Esophagus squamous epithelium (tissue), 5 donors: ENCODE measurements at places on chromosomes 2 and 18.

DNA sequence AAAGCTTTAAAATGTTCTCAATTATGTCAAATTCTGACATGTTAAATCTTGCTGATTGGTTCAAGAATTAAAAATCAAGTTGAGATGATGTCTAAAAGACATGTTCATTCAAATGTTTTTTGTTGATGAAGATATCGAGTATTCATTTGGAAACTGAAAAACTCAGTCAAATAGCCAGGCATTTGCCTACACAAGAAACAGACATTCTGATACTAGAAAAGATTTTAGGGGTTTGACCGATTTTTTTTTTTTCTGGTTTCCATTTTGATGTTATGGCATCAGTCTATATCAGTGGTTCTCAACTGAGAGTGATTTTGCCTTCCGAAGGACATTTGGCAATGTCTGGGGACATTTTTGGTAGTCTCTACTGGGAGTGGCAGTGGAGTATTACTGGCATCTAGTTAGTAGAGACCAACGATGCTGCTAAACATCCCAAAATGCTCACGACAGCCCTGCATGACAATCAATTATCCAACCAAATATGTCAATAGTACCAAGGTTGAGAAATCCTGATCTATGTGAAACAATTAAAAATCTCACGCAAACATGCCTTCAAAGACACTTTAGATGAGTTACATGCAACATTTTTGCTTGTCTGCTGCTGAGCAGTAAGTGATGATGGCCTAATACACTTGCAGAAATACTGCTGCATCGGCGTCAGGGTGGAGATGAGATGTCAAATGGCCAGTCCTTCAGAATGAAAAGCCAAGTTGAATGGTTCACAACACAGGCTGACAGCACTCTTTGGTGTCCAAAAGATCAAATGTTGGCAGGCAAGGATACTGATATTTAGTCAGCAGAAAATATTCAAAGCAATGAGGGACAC is 12.5 kb downstream of the RASGRP3 start:
- DNase-seq: no peak

GRCh38 chr18:2075499-2075898 is 495.8 kb downstream of the METTL4 start:
- no peak for DNase-seq

DNA sequence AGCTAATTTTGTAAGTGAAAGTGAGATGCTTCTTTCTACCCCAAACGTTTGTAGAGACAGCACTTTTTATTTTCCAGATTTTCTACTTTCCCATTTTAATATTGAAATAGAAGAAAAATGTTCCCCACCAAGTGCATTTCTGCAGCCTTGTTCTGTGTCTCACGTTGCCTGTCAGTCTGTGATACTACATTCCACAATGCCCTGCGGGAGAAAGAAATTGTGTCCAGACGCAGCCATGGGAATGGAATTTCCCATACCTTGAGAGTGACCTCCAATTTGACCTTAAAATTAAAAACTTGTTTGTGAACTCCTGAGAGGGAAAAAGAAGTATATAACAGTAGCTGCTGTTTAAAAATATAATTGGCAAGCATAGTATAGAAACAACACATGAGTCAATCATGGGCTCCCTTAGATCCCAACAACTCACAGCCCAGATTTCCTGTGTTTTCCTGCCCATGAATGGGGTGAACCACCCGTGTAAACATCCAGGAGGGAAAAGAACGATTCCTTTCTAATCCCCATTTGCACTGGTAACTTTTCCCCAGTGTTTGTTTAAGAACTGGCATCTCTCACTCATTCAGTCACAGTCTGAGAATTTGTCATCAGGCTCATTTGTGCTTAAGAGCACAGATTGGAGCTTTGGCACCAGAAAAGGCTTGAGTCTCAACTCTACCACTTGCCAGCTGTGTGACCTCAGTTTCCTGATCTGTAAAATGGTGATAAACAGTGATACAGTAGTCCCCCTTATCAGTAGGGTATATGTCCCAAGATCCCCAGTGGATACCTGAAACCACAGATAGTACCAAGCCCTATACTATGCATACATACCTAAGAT is 166.1 kb upstream of the ZNF521 start:
- DNase-seq: no peak

DNA sequence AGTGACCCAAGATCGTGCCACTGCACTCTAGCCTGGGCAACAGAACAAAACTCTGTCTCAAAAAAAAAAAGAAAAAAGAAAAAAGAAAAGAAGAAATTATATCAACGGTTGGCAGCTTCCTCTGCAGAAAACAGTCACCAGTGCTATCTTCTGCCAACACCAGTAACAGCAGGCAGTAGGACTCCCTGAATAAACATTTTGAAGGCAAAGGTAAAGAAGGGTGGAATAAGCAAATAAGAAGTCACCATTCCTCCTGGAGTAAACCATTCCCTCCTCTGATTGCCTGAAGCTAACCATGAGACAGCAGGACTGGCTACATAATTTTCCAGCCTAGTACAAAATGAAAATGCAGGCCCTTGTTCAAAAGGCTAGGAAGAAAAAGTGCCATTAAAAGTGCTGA is 9.0 kb upstream of the RNF103 start:
- no peak for DNase-seq

DNA sequence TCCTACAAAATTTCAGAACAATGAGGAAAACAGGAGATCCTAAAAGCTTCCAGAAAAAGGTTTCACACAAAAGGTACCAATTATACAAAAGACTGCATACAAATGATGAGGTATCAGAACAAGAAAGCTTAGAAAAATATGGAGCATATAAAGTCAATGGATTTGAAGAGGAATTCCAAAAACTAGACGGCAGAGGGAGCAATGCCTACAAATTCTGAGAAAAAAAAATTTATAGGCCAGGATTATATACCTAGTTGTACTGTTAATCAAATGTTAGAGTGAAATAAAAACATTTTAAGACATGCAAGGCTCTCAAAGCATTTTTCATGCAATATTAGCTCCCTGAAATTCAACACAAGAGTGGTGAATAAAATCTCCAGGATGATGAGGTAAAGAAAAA is 106.2 kb downstream of the ZRANB3 start:
- no peak for DNase-seq

- no peak for DNase-seq
Observed at GRCh38 chr2:182359027-182359989, 67.5 kb downstream of the PDE1A start.

DNA sequence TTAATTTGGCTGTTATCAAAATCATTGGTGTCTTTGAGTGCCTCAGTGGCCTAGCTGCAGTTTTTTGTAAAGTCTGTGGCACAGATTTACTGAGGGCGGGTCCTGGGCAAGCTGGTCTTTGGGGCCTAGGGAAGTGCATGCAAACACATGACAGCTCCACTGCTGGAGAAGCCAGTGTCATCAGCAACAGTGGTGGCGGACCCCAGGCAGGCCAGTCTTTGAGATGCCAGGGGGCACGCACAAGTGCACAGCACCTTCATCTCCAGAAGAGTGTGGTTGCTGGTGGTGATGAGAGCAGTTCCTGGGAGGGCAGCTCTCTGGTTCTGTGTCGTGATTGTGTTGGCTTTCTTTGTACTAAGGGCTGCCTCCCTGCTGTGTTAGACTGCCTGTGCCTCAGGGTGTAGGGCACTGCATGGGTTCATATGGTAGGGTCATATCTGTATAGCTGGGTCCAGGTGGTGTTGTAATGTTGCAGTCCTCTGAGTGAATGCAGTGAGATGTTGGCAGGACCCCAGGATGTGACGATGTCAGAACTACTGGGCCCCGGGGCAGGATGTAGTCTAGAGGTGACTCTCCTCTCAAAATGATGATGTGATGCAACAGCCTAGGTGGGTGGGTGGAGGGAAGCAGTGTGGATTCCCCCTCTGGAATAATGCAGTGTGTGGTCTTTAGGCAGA is 646.7 kb upstream of the CDH2 start:
- DNase-seq: no peak

- no peak for DNase-seq
Observed at GRCh38 chr2:236162031-236162845, 5.9 kb downstream of the GBX2 start.

- no peak for DNase-seq
Observed at GRCh38 chr2:226831266-226831665, 4.6 kb upstream of the RHBDD1 start.

DNA sequence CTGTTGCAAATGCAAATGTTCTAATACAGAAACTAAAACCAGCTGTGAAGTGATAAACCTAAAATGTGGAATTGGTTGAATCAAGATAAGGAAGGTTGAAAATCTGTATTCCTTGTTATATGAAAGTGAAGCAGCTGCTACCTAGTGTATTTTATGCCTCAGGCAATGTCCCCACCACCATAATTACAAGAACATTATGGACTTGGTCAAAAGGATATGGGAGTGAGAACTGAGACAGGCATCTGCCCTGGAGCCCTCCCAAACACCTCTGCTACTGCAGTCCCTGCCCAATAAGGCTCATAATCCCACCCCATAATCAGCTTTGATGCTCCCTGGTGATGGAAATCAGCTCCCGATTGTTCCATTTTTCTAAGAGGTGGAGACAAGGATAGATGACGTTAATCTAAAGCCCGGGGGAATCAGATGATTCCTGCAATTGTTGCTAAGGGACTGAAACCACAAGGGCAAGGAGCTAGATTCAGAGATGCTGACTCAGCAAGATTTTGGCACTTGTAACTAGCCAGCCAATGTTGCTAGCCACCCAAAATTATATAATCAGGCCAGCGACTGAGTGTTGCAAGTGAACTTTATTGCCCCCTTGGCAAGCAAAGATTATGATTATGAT is 69.5 kb downstream of the EVA1A start:
- no peak for DNase-seq

DNA sequence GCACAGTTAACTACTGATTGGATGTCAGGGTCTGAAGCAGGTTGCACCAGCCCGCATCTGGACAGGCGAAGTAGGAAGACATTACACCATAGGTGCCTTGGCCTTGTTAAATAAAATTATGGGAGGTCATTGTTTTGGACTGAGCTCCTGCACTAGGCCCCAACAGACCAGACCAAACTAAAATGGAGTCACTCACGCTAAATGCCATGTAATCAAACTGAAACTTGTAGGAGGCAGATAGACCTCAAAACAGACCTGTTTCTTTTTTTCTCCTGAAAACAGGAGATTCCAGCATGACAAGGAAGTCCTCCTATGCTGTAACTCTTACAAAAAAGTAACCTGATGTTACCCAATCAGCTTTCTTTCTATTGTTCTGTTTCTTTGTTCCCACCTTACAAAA is 15.5 kb upstream of the NFU1 start:
- no peak for DNase-seq

GRCh38 chr2:16680781-16681180 is 15.1 kb upstream of the CYRIA start:
- no peak for DNase-seq

DNA sequence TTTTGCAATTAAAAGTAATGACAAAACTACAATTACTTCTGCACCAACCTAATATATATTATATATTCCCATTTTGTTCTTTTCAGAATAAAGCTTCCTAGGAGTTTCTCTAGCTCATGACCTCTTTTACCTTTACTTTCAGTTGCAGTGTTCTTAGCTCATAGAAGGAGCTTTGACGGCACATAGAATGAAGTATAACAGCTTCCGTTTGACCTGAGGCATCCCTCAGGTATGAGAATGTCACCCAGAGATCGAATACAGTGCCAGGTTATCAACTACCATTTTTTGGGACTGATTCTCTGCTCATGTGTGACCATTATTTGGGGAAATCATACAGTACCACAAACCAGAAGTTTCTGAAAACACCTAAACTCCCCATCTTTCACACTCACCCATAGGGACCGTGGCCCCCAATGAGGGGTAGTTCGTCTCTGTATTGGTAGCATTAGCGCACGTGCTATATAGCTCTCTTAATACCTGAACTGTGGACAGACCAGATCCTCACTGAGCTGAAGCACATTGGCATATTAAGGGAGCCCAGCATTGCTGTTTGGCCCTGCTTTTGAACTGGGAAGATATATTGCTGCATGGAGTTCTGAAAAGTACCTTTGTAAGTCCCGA is 123.0 kb downstream of the SPTBN1 start:
- no peak for DNase-seq

GRCh38 chr2:236872981-236873380 is 212.7 kb upstream of the COPS8 start:
- DNase-seq: no peak

DNA sequence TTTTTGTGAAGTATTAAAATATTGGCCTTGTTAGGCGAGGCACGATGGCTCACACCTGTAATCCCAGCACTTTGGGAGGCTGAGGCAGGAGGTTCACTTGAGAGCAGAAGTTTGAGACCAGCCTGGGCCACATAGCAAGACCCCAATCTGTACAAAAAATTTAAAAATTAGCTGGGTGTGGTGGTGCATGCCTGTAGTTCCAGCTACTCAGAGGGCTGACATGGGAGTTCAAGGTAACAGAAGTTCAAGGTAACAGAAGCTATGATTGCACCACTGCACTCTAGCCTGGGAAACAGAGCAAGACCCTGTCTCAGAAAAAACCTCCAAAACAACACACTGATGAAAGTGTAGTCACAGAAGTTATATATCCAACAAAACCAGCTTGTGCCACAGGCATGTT is 39.8 kb downstream of the IMPA2 start:
- no peak for DNase-seq
